ENCODE measurements at places on chromosomes 2 and 18.

GRCh38 chr2:1655461-1655860, 88.9 kb downstream of the PXDN start:
- no peak for DNase-seq

GRCh38 chr18:59760619-59761600, 63.7 kb upstream of the CCBE1 start:
- DNase-seq = no peak

DNA sequence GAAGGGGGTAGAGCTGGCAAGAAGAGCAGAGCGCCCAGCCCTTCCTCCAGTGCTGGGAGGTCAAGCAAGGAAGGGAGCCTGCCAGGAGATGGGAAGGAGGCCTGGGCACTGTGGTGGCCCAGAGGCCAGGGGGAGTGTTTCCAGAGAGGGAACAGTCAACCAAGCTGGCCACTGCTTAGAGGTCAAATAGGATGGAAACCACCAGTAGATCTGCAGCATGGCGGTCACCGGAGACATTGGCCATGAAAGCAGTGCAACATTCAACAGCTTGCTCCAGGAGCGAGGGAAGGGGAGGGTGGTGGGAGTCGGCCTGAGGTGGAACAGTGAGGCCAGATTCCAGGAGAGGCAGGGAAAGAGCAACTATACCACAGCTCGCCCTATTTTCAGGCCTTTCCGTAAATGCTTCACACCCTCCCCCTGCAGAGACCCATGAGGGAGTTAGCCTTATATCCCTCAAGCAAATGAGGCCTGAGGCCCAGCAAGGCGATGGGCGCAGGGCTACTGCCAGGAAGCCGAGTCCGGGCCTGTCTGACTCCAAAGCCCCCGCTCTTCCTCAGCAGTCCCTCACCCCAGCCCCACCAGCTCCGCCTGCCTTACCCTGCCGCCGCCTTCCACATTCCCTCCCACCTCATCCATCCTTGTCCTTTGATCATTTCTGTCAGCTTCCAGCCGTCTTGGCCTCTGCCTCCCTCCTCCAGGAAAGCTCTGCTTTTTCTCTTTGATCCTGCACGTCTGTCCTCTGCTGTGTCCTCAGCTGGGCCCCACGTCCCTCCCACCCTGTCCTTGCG, 17.0 kb downstream of the KCNK3 start:
- DNase-seq = no peak

DNA sequence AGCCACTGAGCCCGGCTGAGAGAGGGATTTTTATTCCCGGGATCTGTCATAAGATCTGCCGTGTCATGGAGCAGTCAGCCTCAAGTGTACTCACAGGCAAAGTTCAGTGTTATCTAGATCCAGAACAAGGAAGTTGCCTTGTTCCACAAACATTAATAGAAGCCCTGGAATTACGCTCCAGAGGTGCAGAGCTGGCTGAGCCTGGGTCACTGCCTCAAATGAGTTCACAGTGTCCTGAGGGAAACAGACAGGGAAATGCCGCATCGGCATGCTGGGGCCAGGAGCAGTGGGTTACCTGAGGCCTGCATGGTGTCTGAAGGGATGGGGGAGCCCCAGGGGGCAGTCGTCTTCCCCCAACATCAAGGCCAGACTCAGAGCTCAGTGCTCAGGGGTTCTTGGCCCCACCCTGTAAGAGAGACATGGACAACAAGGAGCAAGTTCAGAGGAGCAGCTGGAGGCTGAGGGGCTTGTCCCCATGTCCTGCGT, 42.7 kb upstream of the ODC1 start:
- DNase-seq = no peak

DNA sequence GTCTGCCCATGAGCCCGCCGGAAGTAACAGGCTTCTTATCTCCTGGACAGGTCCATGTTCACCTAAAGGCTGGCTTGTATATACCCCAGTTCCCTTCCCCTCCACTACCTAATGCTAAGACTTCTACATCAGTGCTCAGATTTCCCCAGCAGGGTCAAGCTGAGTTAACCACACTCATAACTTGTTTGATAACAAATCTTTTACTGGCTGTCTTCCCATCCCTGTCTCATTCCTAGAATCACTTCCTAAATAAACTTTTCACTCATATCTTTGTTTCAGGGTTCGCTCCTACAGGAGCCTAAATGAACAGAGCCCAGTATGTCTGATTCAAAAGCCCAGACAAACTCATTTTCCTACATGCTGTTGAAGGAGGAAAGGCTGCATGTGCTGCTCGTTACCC, 94.0 kb upstream of the SOX11 start:
- DNase-seq = no peak

DNA sequence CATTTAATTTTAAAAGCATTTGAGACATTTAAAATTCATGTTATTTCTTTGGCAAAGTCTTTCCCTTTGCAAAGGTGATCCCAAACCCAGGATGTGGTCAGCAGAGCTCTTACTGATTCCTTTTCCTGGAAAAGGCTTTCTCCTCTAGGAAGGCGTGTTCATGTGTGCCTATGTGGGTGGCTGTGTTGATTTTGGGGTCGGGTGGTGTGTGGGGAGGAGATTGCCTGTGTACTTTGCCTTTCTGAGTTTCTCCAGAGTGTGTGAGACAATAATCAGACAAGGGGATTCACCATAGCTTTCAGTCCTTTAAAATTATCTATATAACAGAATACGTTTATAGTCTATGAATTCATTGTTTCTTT, 173.2 kb downstream of the SOCS6 start:
- no peak for DNase-seq

GRCh38 chr2:218244204-218244603, 16.6 kb upstream of the GPBAR1 start:
- DNase-seq = no peak

GRCh38 chr2:162731917-162732804, 106.4 kb downstream of the KCNH7 start:
- DNase-seq = no peak

DNA sequence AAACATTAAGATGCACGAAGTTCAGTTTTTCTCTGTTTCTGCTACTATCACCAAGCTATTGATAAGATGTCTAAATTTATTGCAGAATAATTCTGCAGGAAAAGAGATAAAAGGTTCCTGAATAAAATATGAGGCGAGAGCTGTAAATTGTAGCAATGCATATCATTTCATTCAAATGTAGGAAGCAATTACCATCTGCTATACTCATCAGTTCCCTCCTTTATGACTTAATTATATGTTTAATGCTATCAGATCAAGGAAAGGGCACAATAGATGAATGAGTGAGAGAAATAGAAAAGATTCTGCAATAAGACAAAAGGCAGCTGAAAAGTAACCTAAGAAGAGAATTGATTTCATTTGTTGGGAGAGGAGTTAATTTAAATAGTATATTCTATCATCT, 108.2 kb upstream of the GALNT5 start:
- DNase-seq = no peak

GRCh38 chr2:29697181-29697580, 224.2 kb downstream of the ALK start:
- no peak for DNase-seq

GRCh38 chr2:65877331-65878010, 445.1 kb upstream of the SPRED2 start:
- DNase-seq = no peak

- DNase-seq = no peak
Observed at GRCh38 chr2:157813467-157813866, 62.7 kb downstream of the ACVR1 start.

- DNase-seq = no peak
Observed at GRCh38 chr18:45506951-45507350, 108.3 kb upstream of the SLC14A2 start.

DNA sequence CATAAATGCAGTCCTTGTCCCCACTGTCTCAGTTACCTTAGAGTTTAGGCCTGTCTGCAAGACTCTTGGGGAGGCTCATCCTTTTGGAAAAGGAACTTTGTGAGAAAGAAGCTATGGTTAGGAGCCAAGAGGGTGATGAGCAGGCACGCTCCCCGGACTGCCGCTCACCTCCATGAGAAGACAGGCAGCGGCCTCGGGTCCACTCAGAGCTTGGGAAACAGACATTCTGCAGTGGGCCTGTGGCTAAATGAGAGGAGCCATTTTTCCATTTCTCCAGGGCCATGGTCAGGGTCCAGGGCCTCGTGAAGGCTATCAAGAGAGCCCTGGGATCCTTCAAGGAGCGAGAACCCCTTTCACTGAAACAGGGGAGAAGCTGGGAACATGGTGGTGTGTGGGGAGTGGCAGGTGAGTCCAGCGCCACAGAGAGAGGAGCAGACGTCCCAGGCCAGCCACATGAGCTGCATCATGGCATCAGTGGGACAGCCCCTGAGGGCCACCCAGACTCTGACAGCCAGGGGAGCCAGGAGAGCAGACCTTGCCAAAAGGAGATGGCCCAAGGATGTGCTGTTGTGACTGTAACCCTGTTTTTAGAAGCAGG, 4.0 kb upstream of the TEX51 start:
- no peak for DNase-seq

GRCh38 chr2:165214093-165214492, 10.2 kb upstream of the SCN3A start:
- no peak for DNase-seq

GRCh38 chr2:150425121-150425955, 62.1 kb downstream of the RND3 start:
- no peak for DNase-seq

DNA sequence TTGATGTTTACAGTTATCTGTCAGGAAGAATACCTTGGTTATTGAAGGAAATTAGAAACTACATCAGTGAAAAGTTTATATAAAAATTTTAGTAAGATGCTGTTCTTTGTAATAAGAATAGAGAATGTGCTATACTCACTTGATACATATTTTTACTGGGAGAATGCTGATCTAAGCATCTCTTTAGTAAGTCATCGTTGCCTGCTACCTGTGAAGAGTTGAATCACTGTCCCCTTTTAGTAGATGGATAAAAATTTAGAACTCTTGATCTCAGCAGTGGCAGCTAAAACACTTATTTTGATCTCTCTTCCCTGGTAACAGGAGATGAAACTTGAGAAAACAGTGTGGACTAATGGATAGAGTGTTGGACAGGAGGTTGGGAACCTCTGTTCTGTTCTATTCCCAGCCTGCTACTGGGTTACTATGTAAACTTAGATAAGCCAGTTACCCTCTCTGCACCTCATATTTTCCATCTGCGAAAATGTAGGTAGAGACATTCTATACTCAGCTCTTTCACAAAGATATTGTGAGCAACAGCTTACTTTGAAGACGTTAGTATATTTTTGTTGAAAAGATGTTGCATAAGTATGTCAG, 100.3 kb downstream of the FEZ2 start:
- DNase-seq = no peak

GRCh38 chr2:100302585-100302892, 19.8 kb downstream of the LONRF2 start:
- DNase-seq = no peak

- DNase-seq = no peak
Observed at GRCh38 chr18:11002796-11003195, 146.6 kb downstream of the PIEZO2 start.

DNA sequence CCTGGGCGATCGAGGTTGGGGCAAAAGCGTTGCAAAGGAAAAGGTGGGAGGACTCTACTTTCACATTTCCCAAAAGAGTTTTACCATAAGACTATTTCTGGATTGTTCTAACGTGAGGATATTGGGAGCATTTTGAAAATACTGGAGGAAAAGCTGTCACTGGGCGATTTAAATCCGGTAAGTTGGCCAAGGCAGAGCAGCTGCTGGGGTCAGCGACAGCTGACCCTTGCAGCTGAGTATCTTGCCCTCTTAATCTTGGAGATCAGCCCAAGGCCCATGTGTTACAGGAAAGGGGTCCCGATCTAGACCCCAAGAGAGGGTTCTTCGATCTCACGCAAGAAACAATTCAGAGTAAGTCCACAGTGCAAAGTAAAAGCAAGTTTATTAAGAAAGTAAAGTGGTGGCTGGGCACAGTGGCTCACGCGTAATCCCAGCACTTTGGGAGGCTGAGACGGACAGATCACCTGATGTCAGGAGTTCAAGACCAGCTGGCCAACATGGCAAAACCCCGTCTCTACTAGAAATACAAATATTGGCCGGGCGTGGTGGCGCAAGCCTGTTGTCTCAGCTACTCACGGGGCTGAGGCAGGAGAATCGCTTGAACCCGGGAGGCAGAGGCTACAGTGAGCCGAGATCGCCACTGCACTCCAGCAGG, 964 bp upstream of the ST3GAL5 start:
- DNase-seq = no peak

DNA sequence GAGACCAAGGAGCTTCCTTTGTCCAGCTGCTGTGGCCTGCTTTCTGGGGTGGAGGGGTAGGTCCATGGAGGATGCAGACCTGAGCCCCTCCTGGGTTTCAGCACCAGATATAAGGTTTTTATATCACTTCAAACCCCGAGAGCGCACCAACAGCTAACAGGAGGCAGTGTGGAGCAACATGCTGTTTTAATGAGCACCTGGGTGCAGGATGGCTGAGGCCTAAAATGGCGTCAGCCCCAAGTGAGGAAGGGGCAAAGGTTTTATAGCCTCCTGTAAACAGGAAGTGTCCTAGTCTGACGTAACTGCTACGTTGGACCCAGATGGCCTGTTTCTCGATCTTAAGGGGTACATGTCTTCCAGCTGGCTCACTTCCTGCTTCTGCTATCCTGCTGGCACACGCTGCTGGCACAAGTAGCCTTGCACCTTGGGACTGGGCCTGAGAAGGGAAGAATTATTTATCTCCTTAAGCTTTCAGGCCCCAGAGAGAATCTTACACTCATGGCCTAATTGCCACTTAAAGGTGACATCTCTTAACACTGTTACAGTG, 11.4 kb upstream of the REG1B start:
- DNase-seq = no peak

GRCh38 chr2:64606479-64607363, 47.0 kb downstream of the SERTAD2 start:
- DNase-seq = peak; percentile 53

- no peak for DNase-seq
Observed at GRCh38 chr2:152083202-152083875, 15.5 kb downstream of the CACNB4 start.

GRCh38 chr2:241193271-241193670, 4.8 kb downstream of the ANO7 start:
- DNase-seq = no peak

GRCh38 chr18:74215863-74216262, 67.5 kb downstream of the TIMM21 start:
- no peak for DNase-seq

- no peak for DNase-seq
Observed at GRCh38 chr18:58228176-58228575, 184.2 kb downstream of the NEDD4L start.

- no peak for DNase-seq
Observed at GRCh38 chr18:12253027-12253426, 1.1 kb upstream of the CIDEA start.

GRCh38 chr2:23824777-23825212, 102.1 kb downstream of the ATAD2B start:
- DNase-seq = no peak

DNA sequence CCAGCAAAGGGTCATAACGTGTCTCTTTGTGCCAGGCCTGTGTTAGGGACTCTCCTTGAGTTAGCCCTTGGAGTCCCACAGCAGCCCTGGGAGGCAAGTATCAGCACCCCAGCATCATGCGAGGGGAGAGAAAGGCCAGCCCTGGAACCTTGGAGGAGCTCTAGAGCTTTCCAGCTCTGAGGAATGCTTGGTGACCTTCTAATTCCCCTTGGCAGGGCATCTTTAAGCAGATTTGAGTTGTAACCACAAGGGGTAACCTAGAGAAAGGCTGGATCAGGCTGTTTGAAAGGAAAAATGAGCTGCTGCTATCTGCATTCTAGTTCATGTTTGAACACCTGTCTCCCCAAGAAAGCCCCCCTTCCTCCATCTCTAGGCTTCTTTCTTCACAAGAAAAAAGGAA, 23.8 kb upstream of the ODC1 start:
- DNase-seq = no peak
